ENCODE measurements at places on chromosomes 5 and 9.

DNA sequence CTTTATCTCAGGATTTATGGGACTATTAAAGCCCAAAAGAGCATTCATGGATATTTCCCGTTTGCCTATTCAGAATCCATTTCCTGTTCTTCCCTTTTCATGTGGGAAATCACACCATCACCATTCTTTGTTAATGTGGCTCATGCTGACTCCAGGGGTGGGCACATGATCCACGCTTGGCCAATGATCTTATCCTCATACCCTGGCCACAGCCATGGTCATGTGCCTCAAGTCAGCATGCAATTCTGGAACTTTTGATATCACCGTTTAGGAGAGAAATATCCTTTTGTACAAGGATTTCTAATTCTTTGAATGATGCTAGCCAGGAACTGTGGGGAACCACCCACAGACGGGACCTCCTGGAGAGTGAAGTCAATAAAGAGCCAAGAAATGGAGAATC is 272.2 kb downstream of the PRELID2 start:
- DNase-seq = no peak

- no peak for DNase-seq
Observed at GRCh38 chr9:98781588-98782383, 14.6 kb downstream of the ANKS6 start.

GRCh38 chr5:131854134-131854533 is 57.3 kb upstream of the FNIP1 start:
- no peak for DNase-seq

GRCh38 chr9:90579181-90579580 is 63.4 kb downstream of the DIRAS2 start:
- no peak for DNase-seq

- no peak for DNase-seq
Observed at GRCh38 chr9:83628540-83628939, 5.6 kb downstream of the IDNK start.

- DNase-seq = no peak
Observed at GRCh38 chr9:23342291-23342690, 483.7 kb downstream of the ELAVL2 start.

GRCh38 chr9:124214116-124214515 is 43.6 kb upstream of the NEK6 start:
- DNase-seq = no peak

GRCh38 chr9:93235300-93235960 is 51.5 kb downstream of the WNK2 start:
- DNase-seq = no peak

GRCh38 chr5:145948921-145949320 is 12.5 kb downstream of the SH3RF2 start:
- no peak for DNase-seq

DNA sequence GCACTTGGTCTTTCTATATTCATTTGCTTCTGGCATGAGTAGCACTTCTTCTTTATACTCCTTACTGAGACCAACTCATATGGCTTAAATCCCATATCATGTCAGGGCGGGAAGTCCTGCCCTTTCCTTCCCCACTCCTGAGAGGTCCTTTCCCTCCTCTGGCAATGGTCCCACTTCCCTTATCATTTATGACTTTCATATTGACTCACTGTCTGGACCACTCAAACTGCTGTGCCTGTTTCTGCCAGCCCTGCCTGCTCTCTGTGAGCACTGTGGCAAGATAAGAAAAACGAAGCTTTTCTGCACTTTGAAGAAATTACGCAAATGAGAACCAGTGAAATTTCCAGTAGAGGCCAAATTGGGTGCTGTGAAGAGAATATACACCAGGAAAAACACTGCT is 58.1 kb downstream of the ZNF474 start:
- no peak for DNase-seq

DNA sequence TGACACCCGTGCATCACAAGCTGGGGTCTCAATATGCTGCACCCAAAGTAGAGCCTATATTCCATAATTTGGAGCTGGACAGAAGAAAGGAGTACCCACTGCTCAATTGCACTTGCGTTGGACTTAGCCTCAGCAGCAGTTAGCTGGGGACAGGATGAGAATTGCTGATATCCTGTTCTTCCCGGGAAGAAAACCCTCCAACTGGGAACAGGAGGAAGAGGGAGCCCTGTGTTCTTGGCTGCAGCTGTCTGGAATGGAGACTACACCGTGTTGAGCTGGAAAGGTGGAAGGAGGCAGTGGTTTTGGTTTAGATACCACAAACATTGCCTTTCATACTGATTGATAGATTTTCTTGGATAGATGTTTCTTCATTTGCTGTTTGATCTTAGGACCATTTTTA is 24.6 kb downstream of the CNTLN start:
- no peak for DNase-seq

GRCh38 chr9:115158661-115159481 is 40.9 kb upstream of the TNC start:
- no peak for DNase-seq

Measured in HAP-1 (cell line).